Brain microvascular endothelial cell (primary cell): ENCODE measurements at places on chromosomes 13 and 19.

GRCh38 chr13:31982124-31982523 lies 49.5 kb upstream of the FRY start:
- peak; percentile 11 for DNase-seq

DNA sequence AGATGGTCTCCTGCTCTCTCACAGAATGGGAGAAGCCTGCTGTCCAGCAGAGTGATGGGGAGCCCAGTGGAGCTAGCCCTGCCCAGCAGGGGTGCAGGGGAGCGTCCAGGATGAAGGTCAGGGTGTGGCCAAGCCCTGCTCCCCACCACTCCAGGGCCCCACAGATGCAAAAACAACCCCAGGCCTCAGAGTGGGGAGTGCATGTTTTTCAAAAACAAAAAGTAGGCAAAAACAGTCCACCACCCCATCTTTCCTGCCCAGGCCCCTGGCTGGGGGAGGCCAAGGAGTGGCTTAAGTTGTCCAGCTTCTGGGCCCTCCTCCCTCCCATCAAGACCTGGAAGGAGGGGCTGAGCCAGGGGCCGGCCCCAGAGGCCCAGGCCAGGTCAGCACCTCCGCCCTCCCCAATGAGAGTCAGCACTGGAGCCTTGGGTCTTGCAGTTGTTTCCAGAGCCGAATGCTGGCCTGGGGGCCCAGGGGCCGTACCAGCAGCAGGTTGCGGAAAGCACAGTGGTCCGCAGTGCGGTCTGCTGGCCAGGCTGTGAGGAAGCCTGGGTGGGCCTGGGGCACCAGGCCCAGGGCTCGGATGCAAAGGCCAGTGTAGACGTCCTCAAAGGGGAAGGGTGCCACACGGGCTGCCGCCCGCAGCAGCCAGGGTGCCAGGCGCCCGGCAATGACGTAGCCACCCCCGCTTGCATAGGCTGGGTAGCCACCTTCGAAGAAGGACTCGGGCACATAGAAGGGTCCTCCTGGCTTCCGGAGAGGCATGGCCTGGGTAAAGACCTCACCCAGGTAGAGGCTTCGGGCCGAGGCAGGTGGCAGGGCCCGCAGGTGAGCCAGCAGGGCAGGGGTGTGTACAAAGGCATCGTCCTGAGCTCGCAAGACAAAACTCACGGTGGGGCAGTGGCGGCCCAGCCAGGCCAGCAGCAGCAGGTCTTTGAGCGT lies 1.7 kb downstream of the B3GNT8 start:
- no peak for DNase-seq

- no peak for DNase-seq
Measured at GRCh38 chr13:44514278-44514677, 61.9 kb downstream of the TSC22D1 start.

DNA sequence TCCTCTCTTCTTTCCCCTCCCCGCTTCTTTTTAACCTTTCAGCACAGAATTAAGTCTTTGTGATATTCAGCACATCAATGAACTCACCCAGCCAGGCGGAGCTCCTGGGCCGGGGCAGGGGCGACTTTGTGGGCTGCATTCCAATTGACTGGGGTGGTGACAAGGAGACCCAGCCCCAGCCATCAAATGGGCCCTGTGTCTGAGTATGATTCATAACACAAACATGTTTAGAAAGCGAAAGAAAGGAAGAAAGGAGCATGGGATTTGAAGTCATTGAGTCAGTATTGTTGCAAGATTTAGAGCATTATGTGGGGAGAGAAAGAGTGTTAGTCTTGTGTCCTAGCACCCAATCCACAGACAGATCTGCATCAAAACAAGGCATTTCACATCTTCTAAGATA lies 185.3 kb downstream of the LHFPL6 start:
- DNase-seq = peak; percentile 74

DNA sequence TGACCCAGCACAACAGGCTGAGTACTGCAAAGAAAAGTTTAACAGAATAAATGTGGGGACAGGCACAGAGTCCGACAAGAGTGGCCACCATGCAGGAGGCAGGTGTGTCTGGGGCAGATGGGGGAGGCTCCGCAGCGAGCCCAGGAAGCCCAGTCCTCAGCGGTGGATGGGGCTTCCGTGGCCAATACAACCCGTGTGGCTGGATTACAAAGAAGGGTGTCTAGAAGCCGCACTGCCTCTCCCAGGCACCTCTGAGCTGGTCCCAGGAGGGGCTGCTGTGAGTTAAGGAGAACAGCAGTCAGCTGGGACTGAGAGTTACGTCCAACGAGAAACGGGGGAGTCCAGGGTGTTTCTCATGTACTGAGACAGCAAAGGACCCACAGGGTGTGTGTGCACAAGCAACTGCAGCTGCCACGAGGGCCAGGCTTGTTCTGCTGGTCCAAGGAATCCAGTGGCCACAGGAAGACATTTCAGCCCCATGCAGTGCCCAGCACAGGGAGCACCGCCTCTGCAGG lies 70.2 kb downstream of the SPACA7 start:
- DNase-seq = no peak

- DNase-seq = peak; percentile 23
Measured at GRCh38 chr13:31046711-31047279, 114.3 kb downstream of the TEX26 start.

- DNase-seq = no peak
Measured at GRCh38 chr13:87684850-87685742, 13.9 kb downstream of the SLITRK5 start.

DNA sequence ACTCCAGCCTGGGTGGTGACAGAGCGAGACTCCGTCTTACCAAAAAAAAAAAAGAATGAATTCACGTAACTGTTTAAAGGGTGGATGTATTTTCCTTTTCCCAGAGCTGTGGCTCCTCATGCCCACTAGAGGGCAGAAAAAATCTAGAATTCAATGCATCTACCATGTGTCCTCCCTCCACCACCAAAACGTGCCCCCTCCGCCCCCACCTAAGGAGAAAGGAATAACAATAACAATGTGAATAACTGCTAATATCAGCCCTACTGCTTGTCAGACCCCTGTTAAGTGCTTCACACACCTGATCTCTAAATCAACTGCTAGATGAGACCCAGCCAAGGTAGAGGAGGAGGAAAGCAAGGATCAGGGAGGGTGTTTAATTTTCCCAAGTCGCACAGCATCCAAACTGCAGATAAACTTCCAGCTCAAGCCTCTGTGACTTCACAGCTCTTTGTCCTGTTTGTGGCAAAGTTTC lies 20.2 kb upstream of the PNMA8B start:
- DNase-seq = peak; percentile 26

- no peak for DNase-seq
Measured at GRCh38 chr19:53877361-53877766, 4.6 kb upstream of the PRKCG start.

GRCh38 chr19:7595466-7596133 lies at the start of gene CAMSAP3:
Gene CAMSAP3, plus strand, starts transcription at chr19:7595863. Its CDS starts 140 bp downstream, at chr19:7596003.
- DNase-seq = no peak

GRCh38 chr19:6660930-6661329 lies 9.0 kb downstream of the TNFSF14 start:
- DNase-seq = no peak

GRCh38 chr13:92589955-92590354 lies 636.7 kb upstream of the GPC6 start:
- DNase-seq = no peak

DNA sequence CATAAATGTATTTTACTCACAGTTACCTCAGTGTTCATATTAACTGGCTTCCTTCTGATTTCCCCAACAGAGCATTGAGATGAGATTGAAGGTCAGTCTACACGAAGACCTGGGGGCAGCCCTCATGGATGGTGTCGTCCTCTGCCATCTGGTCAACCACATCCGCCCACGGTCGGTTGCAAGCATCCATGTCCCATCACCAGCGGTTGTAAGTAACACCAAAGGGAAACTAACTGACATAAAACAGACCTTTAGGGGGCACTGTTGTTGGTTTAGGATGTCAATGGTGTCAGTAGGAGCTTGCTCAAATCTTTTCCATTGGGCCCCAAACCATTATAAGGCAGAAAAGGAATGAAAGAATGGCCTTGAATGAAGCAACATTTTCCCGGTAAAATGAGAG lies 68.2 kb downstream of the ESD start:
- DNase-seq = no peak

DNA sequence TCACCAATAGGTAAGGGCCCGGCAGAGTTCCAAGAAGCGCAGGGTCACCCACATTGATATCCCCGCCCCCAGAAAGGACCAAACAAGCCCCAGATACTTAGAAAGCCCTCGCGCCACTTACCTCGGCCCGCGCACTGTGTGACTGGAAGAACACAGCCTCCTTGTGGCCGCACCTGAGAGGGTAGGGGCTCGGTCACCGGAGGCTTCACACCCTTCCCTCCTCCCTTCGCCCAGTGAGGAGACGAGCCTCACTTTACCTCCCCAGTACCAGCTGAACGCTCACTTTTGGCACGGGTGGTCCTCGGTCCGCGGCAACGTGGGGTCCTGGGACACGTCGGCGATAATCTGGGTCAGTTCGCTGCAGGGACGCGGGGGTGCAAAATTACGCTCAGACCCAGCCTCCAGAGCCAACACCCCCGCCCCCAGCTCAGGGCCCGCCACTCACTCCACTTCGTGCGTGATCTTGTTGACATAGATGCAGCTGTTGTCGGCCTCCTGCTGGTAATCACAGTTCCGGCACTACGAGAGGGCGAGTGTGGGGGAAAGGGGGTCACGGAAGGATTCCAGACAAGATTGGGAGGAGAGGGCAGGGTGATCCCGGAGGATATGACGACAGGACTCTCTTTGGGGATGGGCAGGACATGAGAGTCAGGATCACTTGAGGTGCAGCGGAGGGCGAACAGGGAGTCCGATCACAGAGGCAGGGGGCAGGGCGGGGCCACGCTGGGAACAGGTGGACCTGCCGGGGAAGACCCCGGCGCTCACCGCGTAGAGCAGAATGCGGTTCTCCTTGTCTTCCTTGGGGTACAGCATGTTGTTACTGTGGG lies 568 bp downstream of the POLR2I start:
- DNase-seq = peak; percentile 15

DNA sequence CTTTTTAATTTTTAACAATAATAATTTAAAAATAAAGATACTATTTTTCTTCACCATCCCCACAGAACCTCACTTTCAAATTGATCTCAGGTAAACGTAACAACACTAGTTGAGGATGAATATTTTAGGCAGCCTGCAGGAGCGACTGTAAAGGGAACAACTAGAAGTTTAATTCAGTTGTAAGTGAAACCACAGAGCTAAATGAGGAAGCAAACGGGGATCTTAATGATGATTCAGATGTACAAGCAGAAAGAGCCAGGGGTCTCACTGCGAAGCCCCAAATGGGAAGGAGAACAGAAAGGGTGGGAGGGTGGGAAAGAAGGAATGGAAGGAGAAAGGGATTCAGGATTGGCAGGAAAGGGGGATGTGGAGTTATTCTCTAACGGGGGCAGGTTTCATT lies 54.6 kb upstream of the RAP2A start:
- no peak for DNase-seq

DNA sequence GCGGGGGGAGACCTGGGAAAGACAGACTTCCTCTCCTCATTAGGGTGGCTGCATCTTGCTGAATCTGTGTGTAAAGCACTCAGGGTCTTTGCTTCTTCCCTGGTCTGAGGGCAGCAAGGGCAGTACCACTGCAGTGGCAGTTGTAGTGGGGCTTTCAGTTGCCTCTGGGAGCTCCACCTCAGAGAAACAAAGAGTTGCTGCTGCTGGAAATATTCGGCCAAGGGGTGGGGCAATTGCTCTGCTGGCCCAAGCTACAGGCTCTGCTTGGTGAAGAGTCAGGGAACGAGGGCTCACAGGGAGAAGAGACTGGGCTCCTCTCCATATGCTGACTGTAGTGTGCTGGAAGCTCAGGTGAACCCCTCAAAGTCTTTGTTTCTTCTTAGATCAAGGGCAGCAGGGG lies 52.5 kb downstream of the POSTN start:
- DNase-seq = no peak

- no peak for DNase-seq
Measured at GRCh38 chr19:18120127-18120526, 22.5 kb downstream of the MAST3 start.

DNA sequence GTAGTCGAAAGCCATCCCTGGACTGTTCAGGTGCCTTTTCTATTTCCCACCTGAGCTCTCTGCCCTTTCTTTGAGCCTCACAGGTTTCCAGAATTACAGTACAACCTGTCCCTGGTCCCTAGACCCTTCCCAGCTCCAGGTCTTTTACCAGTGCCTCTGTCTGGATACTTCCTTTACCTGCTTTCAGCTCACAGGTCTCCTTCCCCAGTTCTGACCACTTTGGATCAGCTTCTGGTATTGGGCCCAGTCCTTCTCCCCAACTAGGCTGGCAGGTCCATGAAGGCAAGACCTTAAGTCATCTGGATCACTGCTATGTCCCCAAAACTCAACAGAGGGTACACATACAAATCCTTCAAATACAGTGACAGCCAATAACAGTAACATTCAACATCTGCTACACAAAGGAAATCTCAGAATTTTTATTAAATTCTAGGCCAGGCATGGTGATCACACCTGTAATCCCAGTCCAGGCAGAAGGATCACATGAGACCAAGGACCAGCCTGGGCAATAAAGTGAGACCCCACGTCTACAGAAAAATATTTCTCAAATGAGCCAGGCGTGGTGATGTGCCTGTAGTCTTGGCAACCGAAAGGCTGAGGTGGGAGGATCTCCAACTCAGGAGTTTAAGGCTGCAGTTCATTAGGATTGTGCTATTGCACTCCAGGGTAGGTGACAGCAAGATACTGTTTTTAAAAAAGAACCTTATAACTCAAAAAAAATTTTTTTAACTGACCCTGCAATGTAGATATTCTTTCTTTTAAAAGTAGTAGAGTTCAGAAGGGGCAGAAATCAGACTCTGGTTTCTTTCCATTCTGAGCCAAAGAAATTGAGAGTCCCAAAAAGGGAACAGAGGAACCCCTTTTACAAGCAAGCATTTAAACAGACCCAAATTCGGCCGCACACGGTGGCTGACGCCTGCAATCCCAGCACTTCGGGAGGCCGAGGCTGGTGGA lies 1.3 kb downstream of the RPS16 start:
- no peak for DNase-seq

- no peak for DNase-seq
Measured at GRCh38 chr19:30335306-30335886, 36.8 kb upstream of the ZNF536 start.

- DNase-seq = no peak
Measured at GRCh38 chr13:112877976-112878955, 90.7 kb upstream of the MCF2L start.

- peak; percentile 89 for DNase-seq
Measured at GRCh38 chr19:1028062-1028926, 1.9 kb downstream of the CNN2 start.

- DNase-seq = no peak
Measured at GRCh38 chr19:30681162-30682100, 309.2 kb downstream of the ZNF536 start.

- no peak for DNase-seq
Measured at GRCh38 chr19:40458597-40458974, 7.0 kb downstream of the BLVRB start.

GRCh38 chr19:3737487-3738205 lies 23.8 kb downstream of the APBA3 start:
- no peak for DNase-seq
